ENCODE measurements at places on chromosomes 1 and 21.

- no peak for DNase-seq
Measured at GRCh38 chr1:113242481-113242880, 147.8 kb upstream of the MAGI3 start.

DNA sequence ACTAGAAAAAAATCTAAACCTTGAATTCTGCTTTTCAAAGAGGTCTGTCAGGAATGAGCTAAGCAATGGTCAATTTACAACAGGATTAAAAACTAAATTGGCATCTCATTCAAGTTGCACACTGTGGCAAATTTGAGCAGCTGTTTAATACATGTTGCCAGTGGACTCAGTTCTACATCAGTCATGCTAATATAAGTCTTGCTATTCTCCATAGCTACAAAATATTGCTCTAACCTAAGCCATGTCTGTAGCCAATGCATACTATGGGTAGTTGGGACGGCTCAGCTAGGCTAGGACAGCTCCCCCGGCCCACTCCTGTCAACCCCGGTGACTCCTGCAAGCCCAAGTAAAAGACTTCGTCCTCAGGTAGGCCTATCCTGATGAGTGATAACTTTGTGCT, 10.9 kb upstream of the VAV3 start:
- no peak for DNase-seq

GRCh38 chr1:175514387-175514953, 228.9 kb downstream of the TNR start:
- DNase-seq: no peak

- no peak for DNase-seq
Measured at GRCh38 chr1:26046246-26047095, 553 bp upstream of the SLC30A2 start.

DNA sequence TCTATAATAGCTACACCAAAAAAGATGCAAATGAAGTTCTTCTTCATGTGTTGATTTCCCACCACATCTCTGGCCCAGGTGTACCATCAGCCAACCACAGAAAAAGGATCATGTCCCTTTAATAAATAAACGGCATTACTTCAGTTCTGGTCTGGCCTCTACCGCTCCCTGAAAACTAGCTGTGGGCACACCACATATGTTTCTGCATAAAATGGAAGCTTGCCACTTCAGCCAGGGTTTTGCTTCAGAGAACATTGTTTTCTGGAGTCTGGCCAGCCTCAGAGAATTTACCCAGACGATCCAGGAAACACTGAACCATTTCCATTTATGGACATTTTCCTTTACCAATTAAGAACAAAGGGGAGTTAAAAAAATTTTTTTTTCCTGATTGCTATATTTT, 5.8 kb upstream of the LAMC2 start:
- no peak for DNase-seq

GRCh38 chr1:83694449-83694848, 304.5 kb downstream of the TTLL7 start:
- no peak for DNase-seq

DNA sequence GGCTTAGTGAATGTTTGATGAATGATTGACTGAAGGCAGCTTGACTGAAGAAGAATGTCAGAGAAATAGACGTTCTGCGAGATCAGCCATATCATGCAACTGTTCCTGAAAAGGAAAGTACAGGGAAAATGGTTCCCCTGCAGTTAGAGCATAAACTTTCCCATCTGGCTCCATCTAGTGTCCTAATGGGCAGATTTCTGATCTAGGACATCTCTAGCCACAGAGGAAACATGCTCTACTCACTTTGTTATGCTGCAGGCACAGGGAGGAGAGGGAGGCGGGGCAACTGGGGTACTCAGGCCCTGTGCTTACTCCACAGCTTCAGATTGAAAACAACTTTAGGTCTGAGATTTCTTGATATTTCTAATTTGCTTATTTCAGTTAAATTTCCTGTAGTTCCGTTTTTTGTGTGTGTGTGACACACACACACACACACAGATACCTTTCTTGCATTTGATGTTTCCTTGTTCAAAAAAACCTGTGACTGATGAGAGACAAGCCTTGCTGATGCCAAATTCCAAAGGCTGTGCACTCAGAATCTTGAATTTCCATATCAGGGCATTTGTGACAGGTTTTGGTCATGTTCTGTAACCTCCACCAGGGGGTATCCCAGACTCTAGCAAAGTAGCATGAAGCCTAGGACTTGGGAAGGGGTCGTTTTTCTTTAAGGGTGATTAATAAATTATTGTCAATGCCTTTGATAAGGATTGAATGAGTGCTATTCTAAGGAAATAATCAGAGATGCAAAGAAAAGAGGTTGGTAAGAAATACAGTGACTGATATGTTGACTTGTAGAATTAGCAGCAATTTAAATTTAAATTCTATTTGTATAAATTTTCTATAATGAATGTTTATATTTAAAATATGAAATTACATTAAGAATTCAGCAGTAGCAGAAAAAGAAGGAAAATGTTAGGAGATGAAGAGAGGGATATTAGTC, 139.7 kb upstream of the BEND5 start:
- DNase-seq: no peak

DNA sequence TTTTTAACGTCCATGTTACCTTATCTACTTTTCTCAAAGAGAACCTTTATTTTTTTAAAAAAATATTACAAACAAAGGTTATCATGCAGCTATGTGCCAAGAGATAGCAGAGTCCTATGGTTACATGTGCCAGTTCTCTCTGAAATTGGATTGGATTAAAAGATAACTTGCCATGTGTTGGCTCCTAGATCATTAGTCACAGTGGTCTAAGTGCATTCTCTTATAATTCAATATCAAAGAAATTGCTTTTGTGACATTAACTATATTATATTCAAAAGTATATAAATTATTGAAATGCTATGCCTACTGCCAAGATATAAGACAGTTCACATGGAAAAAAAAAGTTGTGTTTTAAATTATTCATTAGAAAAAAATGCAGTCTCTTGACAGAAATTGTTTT, 494.2 kb downstream of the NEGR1 start:
- no peak for DNase-seq

GRCh38 chr21:35510957-35511695, 462.0 kb upstream of the RUNX1 start:
- DNase-seq: peak; percentile 39

- no peak for DNase-seq
Measured at GRCh38 chr1:180137776-180138175, 16.9 kb upstream of the QSOX1 start.

- no peak for DNase-seq
Measured at GRCh38 chr1:3895279-3895950, 4.7 kb downstream of the C1orf174 start.

DNA sequence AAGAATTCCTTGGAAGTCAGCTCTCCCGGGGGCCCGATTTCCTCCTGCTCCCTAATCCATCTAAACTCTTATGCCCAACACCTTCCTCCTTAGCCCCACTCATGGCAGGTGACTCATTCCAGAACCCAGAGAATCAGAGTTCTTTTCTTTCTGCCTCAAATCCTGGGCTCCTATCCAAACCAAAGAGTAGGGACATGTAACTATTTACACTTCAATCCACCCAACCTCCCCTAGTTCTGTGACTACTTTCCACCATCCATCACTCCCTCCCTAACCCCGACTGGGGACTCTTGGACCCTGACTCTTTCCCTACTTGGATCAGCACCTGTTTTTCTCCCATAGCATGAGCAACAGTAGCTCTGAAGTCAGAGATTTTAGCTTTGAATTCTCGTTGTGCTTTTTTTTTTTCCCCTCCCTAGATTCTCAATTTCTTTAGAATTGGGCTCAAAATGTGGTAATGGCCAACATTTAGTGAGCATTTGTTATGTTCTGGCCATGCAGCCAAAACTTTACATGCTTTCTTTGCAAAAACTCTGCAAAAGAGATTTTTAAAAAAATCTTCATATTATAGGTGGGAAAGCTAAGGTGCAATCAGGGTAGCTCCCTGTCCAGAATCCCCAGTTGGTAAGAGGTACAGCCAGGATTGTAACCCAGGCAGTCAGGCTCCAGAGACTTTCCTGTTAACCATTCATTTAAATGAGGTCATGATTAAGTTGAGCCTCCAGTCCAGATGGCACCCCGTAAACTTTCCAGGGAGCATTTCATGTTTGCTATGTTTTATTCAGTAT, 7.5 kb upstream of the CYP4A11 start:
- no peak for DNase-seq

- DNase-seq: no peak
Measured at GRCh38 chr21:22474403-22474802, 1476.2 kb downstream of the NCAM2 start.

DNA sequence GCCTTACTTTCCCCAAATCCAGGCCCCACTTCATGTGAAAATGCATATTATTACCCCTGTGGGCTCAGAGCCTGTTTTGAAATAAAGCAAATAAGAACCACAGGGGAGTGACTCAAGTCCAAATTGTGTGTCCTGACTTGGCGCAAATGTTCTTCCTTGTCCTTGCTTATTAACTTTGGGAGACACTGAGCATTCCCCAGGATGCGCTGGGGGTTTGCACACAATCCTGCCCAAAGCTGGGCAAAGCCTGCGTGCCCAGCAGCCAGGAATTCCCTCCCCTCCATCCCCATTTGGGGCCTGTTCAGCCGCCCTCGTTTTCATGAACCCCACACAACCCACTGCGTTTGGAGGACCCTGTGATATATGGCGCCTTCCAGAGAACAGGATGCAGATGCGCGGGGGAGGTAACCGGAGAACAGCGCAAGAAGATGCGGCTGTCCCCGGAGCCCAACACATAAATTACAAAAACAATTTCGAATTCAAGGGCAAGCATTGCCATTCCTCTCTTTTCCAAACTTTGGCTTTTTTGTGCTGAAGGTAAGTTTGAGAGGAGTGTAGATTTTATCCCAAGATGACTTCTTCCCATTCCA, 42.4 kb upstream of the CLDN14 start:
- DNase-seq: no peak

DNA sequence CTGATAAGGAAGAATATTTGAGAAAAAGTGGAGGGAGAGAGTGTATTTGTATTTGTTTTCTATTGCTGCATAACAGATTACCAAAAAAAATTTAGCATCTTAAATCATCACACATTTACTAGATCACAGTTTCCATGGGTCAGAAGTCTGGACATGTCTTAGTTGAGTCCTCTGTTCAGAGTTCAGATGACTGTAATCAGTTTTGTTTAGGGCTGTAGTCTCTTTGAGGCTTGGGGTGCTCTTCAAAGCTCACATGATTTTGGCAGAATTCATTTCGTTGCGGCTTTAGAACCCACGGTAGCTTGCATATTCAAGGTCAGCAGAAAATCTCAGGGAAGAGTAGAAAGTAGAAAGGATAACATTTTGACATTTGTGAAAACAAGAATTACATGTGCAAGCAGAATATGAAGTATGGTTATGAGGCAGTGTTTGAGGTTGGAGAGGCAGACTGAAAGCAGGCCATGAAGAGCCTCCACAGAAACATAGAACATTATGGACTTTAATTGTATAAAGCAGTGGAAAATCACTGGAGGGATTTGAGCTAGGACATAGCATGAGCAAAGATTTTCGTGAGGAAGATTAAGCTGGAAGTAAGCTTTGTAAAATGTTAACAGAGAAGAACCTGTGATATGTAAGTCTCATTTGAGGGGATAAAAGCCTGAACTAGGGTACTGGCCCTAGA, 110.6 kb upstream of the GPR52 start:
- DNase-seq: no peak

DNA sequence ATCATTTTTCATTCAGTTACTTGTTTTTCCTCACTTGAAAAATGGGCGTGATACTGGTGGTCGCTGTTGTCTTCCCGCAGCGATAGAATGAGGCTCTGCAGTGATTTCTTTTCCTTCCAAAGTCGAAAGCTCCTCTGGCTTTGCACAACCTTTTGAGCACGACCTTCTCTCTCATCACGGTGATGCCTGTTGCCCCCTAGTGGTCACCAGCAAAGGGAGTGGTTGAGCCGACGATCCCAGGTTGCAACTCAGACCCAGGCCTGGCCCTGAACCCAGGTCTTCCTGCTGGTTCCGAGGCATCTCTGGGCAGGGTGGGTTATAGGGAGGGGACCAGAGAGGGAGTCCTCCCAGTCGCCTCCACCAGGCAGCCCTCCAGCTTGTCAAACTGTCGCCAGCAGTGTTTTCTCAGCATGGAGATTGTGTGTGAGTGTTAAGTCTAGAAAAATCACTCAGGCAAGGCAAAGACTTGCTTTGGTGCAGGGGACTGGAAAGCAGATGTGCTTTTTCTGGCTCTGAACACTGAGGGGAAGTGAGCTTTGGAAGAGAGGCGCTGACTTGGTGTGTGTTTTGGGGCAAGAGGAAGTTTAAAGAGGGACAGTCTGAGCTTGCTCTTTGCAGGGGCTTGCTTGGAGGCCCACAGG, 285.3 kb downstream of the CAMTA1 start:
- DNase-seq: peak; percentile 48

GRCh38 chr1:181618559-181618958, 135.2 kb downstream of the CACNA1E start:
- DNase-seq: no peak

GRCh38 chr1:87805666-87806378, 477.1 kb downstream of the LMO4 start:
- no peak for DNase-seq

GRCh38 chr21:40672602-40673001, 174.4 kb downstream of the DSCAM start:
- DNase-seq: no peak

- DNase-seq: no peak
Measured at GRCh38 chr1:22786719-22787489, 76.3 kb downstream of the EPHB2 start.

GRCh38 chr1:43832255-43832654, 101.3 kb upstream of the ARTN start:
- no peak for DNase-seq

GRCh38 chr1:54814126-54814498, 13.0 kb upstream of the TTC22 start:
- DNase-seq: no peak

- no peak for DNase-seq
Measured at GRCh38 chr1:88351960-88352359, 332.1 kb upstream of the PKN2 start.

- no peak for DNase-seq
Measured at GRCh38 chr1:222377428-222378088, 170.3 kb downstream of the HHIPL2 start.

DNA sequence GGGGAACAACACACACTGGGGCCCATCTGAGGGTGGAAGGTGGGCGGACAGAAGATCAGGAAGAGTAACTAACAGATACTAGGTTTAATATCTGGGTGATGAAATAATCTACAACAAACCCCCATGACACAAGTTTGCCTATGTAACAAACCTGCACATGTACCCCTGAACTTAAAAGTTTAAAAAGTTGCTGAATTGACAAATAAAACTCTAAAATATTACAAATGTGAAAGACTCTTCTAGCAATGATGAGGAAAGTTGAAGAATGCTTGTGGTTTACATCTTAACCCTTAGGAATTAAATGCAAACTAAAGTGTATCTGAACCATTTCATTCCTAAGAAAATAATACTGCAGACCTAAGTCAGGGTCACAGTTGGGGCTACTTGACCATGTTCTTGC, 525.6 kb upstream of the CAMK1G start:
- DNase-seq: no peak

GRCh38 chr21:28704746-28705145, 287.9 kb downstream of the LTN1 start:
- DNase-seq: no peak

- DNase-seq: no peak
Measured at GRCh38 chr1:67749844-67750690, 65.1 kb downstream of the GADD45A start.

- DNase-seq: no peak
Measured at GRCh38 chr1:55352080-55352810, 137.1 kb upstream of the USP24 start.

- DNase-seq: no peak
Measured at GRCh38 chr1:175278734-175279116, 86.1 kb upstream of the KIAA0040 start.

GRCh38 chr1:63523738-63524137, 413 bp downstream of the EFCAB7 start:
- no peak for DNase-seq
